ENCODE measurements at places on chromosomes 3 and 15.
A peak's percentile ranks its signal among the peaks of the same experiment; 100 is the strongest.

DNA sequence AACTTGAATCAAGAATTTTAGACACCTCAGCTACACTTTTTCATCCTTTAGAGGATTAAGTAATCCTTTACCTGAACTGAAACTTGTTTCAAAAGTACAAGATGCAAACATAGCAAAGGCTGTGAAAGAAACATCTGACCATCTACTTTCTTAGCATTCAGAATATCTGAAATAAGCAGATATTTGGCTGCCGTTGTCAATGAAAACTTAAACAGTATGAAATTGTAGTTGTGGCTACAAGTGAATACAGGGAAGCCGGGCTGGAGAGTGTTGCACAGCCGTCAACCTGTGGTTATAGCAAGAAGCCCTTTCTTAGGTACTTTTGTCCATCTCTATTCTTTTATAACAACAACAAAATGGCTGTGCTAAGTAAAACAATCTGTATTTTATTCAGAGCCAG is 6.9 kb upstream of the CX3CR1 start:
- no peak for DNase-seq

DNA sequence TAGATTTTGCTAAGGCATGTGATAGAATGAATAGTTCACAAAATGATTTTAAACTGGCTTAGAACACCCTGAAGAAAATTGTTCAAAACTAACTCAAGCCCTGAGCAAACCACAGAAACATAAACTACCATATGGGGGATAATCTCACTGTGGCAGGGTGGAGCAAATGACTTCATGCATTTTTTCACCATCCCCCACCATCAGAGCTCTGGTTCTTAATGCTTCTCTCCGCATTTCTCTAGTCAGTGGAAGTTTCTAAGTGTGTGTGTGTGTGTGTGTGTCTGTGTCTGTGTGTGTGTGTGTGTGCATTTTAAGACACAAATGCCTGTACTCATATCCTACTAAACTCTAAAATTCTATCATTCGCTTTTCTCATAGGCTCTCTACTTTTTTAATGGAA is 107.1 kb upstream of the PHLDB2 start:
- DNase-seq: no peak

GRCh38 chr15:76575679-76576078 is 239.1 kb downstream of the ISL2 start:
- DNase-seq: no peak

DNA sequence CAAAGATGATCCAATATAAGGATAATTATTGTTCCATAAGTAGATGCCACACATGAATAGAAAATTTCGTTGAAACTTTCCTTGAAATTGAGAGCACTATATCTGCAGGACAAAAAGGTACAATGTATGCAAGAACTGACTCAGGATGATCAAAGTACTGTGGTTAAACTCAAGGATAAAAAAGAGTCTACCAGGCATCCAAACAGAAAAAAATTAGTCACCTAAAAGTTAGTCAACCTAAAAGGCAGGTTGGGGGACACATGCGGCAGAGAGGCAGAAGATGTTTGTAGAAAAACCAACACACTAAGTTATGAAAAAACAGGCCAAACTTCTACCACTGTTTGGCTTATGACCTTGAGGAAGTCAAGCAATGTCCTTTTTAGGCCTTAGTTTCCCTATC is 68.7 kb downstream of the GSK3B start:
- no peak for DNase-seq

- DNase-seq: no peak
Measured at GRCh38 chr3:117600666-117601065, 891.1 kb downstream of the TUSC7 start.

- no peak for DNase-seq
Measured at GRCh38 chr3:3696345-3696744, 102.9 kb upstream of the LRRN1 start.

DNA sequence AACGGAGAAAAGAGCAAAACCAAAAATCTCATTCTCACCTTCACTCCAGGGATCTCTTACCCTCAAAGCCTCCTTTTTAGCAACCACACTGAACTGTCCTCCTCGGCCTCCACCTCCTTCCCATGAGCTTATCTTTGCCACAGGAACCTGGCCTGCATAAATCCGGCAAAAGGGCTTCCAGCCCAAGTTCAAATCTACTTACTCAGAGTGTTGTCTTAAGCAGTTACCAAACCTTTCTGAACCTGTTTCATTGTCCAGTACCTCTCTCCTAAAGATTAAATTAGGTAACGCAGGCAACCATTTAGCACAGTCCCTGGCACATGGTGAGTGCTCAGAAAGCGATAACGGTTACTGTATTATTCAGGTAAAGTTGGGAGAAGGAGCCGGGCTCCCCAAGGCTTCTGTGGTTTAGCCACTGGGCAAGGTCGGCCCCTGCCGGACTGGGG is 777 bp downstream of the CIB1 start:
- no peak for DNase-seq

GRCh38 chr3:63912768-63913588 is 795 bp upstream of the SCAANT1 start:
- DNase-seq: peak; percentile 85

GRCh38 chr3:166195808-166196207 is 358.6 kb upstream of the BCHE start:
- DNase-seq: no peak

DNA sequence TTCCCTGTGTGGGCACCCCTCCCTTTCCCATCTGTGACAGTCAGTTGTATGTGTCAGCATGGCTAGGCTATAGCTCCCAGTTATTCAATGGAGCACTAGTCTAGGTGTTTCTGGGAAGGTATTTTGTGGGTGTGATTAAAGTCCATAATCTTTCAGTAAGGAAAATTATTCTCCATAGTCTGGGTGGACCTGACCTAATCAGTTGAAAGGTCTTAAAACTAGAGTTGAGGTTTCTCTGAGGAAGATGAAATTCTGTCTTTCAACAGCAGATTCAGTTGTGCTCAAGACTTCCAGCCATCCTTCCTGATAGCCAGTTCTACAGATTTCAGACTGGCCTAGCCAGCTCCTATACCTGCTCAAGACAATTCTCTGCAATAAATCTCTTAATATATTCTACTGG is 284.6 kb upstream of the PROK2 start:
- no peak for DNase-seq

DNA sequence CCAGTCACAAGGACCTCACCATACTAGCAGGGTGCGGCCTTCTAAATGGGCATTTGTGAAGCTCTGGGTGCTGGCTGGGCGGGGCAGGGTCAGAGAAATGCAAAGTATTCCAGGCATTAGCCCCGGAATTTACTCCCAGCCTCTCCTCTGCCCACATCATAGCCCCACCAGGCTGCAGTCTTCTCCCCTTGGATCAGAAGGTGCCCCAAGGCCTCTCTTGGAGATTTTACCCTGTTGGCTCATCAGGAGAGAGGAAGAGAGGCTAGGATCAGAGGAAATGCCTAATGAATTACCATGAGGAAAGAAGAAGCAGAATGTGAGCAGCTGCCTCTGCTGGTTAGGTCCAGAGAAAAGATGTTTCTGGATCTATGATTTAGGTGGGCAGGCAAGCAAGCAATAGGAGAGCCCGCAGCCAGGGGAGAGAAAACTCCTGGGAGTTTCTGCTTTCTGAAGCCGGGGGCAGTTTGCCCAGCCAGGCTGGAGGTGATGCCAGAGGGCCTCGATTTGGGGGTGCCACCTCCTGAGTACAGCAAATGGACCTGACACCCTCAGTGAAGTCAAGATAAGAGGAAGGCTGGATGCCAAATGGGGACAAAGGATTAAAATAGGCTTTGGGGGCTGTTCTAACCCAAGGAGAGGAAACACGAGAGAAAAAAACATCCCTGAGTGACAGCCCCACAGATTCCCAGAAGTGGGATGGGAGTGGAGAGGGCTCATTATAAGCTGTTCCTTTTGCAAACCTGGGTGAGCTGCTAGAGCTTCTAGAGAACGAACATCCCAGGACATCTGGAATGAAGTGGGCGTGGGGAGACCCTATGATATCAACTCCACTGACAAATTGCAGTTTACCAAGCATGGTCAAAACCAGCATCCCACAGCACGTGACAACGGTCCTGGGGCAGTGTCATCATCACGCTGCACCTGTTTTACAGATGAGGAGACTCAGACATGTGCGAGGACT is 65.4 kb downstream of the BDH1 start:
- no peak for DNase-seq

GRCh38 chr3:184419171-184419570 is 39.3 kb downstream of the CHRD start:
- no peak for DNase-seq

GRCh38 chr3:186367631-186368030 is 5.6 kb upstream of the DGKG start:
- no peak for DNase-seq

- peak; percentile 43 for DNase-seq
Measured at GRCh38 chr3:72255191-72255590, 470.2 kb upstream of the PROK2 start.

- DNase-seq: peak; percentile 27
Measured at GRCh38 chr15:29403772-29404171, 134.2 kb upstream of the NSMCE3 start.

- DNase-seq: no peak
Measured at GRCh38 chr3:149781211-149781610, 11.1 kb downstream of the ANKUB1 start.

- DNase-seq: no peak
Measured at GRCh38 chr3:43019006-43019809, 40.1 kb downstream of the GASK1A start.

DNA sequence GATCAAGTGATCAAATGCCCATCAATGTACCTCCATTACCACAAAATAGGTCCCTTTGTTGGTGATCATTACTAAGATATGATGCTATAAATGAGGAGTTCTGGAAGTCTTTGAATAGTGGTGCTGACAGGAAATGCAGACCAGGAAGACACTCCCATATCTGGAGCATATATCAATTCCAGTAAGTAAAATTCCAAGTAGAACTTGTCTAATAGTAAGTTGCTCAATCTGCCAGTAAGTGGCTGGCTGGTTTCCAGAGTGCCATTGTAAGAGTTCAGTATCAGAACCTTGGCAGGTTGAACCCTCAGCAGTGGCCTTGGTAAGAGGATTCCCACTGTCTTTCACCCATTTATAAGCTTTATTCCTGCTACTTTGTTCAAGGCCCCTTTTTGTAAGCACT is 379.9 kb upstream of the RBMS3 start:
- DNase-seq: no peak

DNA sequence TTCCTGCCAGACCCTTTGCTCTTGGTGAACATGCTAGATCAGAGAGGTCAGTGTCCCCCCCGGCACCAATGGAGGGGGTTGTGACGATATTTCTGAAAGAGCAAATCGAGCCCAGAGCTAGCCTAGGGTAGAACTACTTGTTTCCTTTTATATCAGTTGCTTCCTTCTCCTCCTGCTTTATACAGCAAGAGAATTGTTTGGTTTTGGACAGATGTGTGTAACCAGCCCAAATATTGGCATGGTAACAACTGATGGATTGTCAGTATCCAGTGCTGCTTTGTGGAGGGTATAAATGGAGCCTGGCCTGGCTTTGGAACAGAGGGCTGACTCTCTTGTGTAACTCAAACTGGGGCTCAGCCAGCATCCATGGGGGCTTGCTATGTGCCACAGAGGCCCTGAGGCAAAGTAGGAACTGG is 27.2 kb downstream of the SNX1 start:
- no peak for DNase-seq
